H9 (cell line): ENCODE measurements at places on chromosomes 1 and 21.

DNA sequence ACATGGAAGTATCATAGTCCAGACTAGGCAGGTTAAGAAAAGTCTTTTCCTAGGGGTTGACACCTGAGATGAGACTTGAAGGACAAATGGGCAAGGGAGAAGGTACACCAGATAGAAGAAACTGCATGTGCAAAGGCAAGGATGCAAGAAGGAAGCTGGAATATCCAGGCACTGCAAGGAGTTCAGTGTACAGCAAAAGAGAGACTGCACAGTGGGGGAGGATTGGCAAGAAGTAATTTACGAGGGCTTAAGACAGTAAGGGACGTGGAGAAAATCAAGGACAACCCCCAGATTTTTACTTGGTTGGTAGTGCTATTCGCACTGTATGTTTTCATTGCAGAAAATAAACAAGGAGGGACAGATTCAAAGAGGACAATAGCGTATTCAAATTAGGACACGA lies 58.5 kb downstream of the DNM3 start:
- no peak for DNase-seq

- no peak for DNase-seq
Observed at GRCh38 chr1:181484821-181485220, 1.5 kb downstream of the CACNA1E start.

GRCh38 chr1:15441247-15441646 lies 3.0 kb downstream of the CTRC start:
- no peak for DNase-seq

DNA sequence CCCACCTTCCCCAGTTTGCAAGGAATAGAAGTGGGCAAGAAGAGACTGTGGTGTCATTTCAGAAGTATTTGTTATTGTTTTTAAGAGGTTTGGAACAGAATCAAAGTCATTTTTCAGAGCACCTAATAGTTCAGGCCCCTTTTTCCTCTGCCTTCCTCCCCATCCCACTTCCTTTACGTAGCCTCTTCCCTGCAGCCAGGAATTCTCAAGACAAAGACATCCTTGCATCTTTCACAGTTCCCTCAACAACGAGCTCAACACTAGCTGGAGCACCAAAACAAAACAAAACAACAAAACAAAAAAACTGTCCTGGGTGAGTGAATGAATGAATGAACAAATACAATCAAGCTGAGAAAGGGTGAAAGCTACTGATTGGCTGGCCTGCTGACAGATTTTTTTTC lies 7.0 kb downstream of the PALMD start:
- DNase-seq, result no peak

DNA sequence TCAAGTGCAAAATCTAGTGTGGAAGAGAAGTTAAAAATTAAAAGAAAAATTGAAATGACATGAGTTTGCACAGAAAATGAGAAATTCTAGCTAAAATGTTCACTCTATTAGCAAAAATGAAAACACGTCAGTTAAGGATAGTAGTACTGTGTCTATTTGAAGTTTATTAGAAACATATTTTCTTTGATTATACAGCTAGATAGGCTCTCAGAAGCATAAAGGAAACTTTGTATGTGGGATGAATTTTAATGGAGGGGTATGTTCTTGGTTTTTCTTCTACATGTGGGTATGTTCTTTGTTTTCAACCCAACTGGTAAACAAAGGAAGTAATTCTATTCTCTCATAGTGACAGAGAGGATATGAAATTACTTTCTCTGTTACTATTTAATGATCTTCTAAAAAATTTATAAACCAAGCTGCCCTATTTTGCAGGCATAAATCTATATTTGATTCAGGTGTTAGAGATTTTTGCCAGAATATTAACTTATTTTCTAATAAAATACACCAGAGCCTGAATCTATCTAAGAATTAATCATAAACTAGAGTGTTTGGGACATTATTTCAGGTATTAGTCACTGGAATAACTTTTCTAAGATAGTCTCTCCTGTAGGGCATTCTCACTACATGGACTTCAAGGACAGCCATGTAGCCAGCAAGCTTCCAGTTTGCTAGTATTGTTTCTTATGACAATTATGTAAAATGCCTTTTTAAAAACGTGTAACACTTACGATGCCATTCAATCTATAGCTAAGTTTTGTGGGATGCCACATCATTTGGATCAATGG lies 15.8 kb downstream of the GPSM2 start:
- no peak for DNase-seq

GRCh38 chr1:222168621-222169020 lies 379.3 kb downstream of the HHIPL2 start:
- DNase-seq, result no peak

DNA sequence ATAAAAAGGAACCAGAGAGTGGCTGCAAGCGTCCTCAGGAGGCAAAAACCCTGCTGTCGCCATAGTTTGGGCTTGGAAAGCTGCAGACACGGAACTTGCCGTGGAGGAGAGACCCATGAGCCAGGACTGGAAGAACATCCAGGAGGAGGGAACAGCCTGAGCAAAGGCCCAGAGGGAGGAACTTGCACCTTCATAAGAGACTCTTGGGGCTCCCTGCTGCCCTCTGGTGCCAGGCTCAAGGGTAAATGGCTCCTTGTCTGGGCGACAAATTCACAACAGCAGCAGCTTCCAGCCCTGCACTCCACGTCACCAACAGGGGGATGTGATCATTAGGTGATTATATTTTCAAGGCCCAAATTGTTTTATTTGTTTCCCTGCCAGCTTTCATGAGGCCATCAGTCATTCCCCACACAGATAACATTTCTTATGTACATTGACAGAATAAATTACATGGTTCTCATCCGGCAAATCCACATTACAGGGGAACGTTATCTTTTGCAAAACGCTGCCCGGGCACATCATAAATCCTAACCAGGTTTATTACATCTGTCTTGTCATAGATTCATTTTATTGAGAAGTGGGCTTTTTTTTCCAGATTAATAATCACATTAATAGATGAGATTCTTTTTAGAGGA lies 143.0 kb upstream of the GRIK3 start:
- DNase-seq, result peak; percentile 84

- DNase-seq, result no peak
Observed at GRCh38 chr1:30680429-30680828, 43.0 kb downstream of the MATN1 start.

DNA sequence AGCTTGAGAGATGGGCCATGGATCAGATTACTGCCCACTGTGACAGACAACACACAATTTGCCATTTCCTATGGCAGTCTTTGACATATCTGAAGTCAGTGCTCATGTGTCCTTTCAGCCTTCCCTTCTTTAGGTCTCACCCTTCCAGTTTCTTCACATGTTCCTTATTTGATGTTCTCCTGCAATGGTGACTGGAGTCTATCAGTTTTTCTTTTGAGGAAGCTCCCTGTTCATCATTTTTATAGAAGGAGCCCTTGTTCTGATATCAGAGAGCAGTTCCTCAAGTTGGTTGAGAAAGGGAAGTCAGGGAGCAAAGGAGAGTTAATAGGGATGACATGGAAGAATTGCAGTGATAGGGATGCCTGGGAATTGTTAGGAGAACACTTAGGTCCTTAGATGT lies 42.2 kb downstream of the DISC1 start:
- no peak for DNase-seq

- no peak for DNase-seq
Observed at GRCh38 chr21:33977017-33977720, 61.6 kb upstream of the ATP5PO start.

DNA sequence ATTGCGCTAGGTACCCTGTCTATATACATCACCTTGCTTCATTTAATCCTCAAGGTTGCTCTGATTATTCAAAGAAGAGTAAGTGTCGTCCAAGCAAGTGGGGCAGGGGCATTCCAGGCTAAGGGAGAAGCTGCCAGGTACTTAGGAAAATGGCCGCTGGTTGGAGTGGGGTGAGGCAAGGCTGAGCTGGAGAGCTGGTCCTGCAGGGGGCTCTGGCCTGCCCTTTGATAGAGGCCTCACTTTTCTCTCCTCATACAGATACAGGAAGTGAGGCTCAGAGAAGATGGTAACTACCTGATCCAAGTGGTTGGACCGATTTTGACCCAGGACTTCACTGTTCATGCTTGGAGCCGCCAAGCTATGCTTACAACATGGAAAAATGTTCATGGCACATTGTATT lies 86.9 kb upstream of the ZBTB40 start:
- DNase-seq, result peak; percentile 65

- DNase-seq, result no peak
Observed at GRCh38 chr1:167244244-167244643, 23.6 kb downstream of the POU2F1 start.

- DNase-seq, result no peak
Observed at GRCh38 chr1:215645182-215645581, 78.1 kb downstream of the KCTD3 start.

DNA sequence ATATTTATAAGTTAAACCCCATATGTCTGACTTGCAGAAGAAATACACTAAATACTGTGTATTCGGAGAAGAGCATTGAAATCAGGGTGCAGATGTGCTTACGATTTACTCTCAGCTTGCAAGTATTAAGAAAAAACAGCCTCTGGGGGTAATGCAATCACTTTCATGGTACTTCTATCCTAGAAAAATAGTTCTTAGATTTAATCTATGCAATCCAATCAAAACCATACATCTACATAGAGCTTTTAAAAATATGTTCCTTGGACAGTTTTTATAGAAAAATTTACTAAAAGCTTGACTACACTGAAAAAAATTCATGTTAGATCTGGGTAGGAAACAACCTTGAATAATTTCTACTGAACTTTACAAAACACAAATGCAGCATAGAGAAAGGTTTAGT lies 890.3 kb upstream of the ADGRL2 start:
- no peak for DNase-seq

GRCh38 chr21:27366646-27367235 lies 399.9 kb upstream of the ADAMTS5 start:
- DNase-seq, result no peak

GRCh38 chr1:48701445-48701844 lies 75.2 kb downstream of the BEND5 start:
- no peak for DNase-seq

DNA sequence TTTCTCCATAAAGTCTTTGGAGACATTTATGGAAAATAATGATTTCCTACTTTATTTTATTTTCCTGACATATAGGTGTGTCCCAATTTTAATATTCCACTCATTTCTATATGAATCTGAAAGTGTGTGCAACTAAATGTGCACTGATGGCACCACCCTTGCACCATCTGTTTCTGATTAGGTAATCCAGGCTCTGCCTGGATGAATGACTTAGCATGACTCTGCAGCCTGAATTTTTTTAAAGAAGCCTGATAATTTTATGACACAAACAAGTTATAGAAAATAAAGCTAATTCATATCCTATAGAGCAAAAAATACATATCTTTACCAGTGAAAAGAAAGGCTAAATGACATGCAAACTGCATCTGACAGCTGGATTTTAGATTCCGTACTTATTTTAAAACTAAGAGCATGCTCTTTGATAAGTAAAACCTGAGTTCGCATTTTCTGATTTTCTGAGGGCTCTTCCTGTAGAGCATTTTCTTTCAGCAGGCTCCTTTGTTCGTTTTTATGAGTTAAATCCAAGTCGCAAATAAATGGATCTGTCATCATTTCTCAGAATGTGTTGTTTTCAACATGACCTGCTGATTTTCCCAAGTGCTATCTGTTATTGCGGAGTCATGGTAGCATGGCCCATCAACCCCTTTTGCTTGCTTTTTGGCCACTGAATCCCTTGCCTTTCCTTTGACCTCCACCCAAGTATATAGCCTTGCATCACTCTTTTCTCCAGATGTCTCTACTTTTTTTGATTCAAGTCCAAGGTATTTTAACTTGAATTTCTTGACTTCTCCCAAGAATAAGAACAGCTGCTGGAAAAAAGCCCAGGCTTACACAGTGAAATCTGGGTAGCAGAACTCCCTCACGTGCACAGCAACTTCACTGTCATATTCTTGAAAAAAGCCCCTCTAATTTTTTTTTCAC lies 52.8 kb upstream of the LYPLAL1 start:
- DNase-seq, result no peak

DNA sequence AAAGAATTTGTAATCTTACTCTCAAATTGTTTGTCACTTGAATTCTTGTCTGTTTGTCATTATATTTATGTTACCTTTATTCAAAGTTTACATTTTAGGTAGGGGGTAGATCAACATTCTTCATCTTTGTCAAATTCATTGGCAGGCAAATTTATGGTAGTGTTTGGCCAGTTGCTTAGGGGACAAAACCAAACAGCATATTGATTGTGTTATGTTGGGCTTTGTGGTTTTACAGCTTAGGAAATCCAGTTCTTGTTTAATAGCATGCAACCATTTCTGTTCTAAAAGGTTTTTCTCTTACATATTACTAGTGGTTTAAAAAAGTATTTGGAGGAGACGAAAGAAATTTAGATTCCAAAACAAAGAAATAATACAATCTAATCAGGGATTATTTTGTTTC lies 91.4 kb downstream of the HMCN1 start:
- DNase-seq, result no peak

DNA sequence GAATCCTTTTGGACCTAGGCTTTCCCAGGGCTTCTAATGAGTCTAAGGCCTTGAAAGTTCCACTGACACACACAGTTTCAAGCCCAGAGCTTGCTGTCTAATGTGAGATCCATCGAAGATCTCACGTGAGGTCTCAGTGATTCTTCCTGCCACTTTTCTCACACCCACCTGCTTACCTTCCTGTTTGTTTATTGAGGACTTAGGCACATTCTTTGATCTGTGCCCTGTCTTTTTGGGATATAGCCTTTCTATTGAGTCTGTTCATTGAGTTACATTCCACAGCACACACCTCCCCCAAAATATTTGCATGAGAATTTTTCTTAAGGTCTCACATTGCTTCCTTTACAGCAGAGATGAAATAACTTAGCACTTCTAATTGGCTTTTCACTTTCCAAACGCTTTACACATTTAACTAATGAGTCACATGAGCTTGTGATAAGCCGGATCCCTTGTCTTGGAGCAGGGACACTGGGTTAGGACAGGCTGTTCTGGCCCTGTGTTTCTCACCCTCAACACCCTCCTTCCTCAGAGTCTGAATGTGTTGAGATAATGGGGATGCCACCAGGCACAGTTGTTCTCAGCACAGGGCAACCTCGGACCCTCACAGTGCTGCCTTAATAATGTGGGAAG lies 288.3 kb downstream of the TM2D1 start:
- DNase-seq, result no peak

GRCh38 chr1:209672705-209673630 lies 2.2 kb upstream of the G0S2 start:
- DNase-seq, result no peak

DNA sequence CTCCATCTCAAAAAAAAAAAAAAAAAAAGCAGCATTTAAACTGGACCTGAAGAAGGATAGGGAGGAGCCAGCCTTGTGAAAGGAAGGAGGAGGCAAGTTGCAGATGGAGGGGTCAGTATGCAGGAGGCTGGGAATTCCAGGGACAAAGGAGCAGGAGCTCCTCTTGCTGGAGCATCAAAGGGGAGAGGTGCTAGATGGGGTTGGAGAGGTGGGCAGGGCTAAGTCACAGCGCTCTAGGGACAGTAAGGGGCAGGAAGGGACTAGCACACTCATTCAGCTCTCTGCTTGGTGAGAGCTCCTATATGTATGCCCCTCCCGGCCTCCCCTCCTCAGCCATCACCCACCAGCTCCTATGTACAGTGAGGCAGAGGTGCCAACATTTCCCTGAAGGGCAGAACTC lies 26.8 kb downstream of the MAP7D1 start:
- peak; percentile 87 for DNase-seq
